ENCODE measurements at places on chromosomes 3 and 15.
A peak's percentile ranks its signal among the peaks of the same experiment; 100 is the strongest.

- no peak for ATAC-seq
Observed at GRCh38 chr3:165133188-165133899, 55.0 kb upstream of the SI start.

GRCh38 chr3:39707314-39707909 is 102.0 kb upstream of the MYRIP start:
- ATAC-seq: no peak

DNA sequence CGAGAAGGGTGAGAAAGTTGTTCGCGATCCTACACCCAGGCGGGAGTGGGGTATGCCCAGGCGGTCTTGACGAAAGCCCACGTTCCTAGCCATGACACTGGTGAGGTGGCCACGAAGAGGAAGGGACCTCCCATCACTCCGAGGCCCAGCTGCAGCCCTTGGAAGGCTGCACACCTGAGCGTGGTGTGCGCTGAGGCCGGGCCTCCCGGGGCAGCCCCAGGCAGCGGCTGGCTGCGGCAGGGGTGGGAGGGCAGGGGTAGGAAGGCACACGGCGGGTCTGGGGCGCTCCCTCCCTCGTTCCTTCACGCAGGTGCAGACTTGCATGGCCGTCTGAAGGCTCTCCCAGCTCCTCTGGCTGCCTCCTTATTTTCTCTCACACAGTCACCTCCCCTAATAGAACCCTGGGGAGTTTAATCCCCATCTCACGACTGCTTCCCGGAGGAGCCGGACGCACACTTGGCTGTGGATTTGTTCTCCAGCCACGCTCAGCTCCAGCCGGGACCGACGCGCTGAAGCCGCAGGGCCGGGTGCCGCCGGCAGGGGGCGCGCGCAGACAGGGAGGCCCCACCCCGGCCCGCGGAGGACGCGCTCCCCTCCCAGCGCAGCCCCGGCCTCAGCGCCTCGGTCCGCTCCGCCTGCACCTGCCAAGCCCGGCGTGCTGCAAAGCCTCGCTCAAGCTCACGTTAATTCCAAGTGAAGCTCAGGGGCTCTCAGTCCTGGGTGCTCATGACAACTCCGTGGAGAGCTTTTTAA is 37.8 kb upstream of the MUC4 start:
- peak; percentile 22 for ATAC-seq

DNA sequence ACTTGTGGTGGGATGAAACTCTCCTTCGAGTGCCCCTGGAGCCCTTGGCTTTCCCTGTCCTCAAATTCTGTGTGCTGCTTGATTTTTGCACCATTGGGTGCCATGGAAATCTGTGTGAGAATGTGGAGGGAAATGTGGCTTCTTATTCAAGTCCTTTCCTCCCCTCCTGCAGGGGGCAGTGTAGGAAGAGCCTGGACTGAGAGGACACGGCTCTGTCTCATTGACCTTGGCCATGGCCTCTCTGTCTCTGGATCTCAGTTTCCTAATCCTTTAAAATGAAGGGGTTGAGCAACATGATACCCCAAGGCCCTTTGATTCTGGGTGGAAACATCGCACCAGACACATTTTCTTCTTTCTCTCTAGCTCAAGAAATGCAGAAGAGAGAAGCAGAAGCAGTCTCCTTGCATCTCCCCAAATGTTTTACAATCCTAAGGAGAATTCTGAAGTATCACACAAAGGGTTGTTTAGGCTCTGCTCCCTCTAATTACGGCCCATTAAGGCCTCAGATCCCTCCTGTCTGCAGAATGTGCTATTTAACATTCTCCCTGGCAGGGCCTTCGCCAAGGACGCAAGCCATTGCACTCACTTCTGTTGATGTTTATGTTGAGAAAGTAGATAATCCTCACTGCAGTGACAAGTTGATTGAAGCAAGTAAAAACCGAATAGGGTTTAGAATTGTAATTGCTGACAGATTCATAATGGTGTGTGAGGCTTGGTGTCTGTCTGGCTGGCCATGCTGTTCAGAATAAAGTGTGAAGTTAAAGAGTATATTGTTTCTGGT is 169.1 kb downstream of the TPRG1 start:
- no peak for ATAC-seq

- no peak for ATAC-seq
Observed at GRCh38 chr3:114741066-114741465, 406.0 kb downstream of the ZBTB20 start.

DNA sequence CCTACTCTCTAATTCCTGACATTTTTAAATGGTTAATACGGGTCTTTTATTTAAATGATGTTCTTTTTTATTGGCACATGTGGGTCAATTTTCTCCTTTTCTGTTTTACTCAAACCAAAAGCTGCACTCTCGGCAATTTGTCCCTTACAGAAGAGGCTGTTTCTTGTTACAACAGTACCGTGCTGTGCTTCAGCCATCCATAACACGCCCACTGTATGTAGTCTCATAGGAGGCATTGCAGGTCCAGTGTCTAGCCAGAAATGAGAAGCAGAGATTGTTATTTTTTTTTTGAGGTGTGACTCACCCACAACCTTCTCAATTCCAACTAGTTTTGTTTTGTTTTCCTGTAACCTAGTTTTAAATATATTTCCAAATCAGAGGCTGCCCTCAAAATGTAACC is 164.6 kb downstream of the GMNC start:
- no peak for ATAC-seq

DNA sequence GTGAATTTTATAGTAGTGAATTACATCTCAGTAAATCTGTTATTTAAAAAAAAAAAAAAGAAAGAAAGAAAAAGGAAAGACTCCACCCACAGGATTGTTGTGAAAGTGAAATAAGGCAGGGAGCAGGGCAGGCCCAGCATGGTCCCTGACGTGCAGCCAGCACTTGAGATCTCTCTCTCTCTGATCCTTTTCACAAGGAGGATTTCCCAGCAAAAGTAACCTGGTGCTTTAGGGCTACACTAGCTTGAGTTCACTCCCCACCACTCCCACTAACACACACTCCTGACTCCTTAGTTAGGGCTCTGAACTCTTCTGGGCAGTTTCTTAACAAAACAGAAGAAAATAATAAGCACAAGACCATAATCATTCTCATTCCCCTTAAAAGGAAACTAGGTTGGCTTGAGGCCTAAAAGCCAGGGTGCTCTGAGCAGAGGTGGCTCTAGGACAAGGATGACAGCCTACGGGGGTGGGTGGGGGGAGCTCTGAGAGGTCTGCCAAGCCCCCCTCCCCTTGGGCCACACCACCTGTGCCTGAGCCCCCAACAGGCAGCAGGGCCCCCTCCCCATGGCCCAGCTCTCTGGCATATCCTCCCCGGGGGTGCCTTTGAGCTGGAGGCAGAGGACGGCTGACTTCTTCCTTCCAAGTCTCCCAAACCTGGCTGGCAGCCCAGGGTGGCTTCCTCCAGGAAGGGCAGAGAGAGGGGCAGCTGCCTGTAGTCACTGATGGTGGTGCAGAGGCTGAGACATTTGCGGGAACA is 856 bp downstream of the TMEM40 start:
- ATAC-seq: peak; percentile 50

GRCh38 chr15:100508641-100509300 is 20.0 kb downstream of the CERS3 start:
- no peak for ATAC-seq

GRCh38 chr3:117355566-117355965 is 646.0 kb downstream of the TUSC7 start:
- no peak for ATAC-seq

DNA sequence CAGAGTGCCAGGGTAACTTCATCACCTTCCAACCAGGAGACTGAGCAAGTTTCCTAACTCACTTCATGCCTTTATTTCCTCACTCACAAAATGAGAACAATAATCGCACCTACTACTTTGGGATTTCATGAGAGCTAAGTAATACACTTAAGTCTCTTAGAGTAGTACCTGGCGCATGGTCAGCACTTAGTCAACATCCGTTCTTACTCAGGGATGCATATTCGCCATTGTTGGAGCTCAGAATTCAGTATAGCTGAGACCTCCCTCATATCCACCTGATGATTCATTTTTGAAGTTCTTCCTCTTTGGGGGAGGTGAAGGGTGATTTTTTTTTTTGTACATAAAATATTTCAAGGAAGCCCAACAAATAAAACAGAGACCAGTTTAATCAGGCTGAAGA is 188.2 kb downstream of the AGBL1 start:
- ATAC-seq: no peak

GRCh38 chr3:14430706-14431451 is 28.5 kb downstream of the SLC6A6 start:
- no peak for ATAC-seq

- ATAC-seq: no peak
Observed at GRCh38 chr15:89247446-89247845, 3.7 kb downstream of the FANCI start.

- no peak for ATAC-seq
Observed at GRCh38 chr3:183181606-183182005, 19.1 kb upstream of the LAMP3 start.

- no peak for ATAC-seq
Observed at GRCh38 chr15:82611348-82611747, 35.8 kb downstream of the CPEB1 start.

- ATAC-seq: no peak
Observed at GRCh38 chr3:1787094-1787493, 311.6 kb upstream of the CNTN4 start.

- no peak for ATAC-seq
Observed at GRCh38 chr3:107752202-107752990, 229.6 kb downstream of the BBX start.

DNA sequence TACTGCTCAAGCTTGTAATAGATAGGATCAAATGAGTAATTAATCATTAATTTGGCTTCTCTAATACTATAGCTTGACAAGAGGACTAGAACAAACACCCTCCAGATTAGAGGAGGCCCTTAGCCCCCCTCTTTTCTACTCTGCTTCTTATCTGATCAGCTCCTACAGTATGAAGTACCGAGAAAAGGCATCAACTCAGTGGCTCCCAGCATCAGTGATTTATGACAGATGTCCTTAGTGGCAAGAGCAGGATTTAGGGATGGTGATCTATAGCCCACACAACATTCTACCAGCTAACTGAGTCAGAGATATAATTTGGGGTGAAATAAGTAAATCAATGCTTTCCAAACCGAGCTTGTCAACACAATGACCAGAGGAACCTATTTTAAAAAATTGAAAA is 541.1 kb downstream of the NLGN1 start:
- no peak for ATAC-seq

GRCh38 chr3:37308247-37308646 is 133.9 kb upstream of the LRRFIP2 start:
- ATAC-seq: no peak

DNA sequence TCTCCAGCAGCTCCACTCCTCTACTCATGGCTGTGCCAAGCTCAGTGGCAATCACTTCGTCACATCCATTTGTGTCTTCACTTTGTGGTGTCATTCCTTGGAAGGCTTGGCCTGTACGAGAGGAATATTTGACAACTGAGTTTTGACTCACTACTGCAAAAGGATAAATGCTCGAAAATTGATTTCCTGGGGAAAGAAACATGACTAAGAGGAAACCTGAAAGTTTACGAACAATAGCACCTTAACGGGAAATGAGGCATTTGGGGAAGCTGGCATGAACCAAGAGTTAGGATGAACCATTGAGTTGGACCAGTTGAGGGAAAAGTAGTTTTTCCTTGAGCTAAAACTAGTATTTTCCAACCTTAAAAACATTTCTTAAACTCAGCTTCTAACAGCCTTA is 74.2 kb upstream of the ABHD17C start:
- ATAC-seq: no peak

DNA sequence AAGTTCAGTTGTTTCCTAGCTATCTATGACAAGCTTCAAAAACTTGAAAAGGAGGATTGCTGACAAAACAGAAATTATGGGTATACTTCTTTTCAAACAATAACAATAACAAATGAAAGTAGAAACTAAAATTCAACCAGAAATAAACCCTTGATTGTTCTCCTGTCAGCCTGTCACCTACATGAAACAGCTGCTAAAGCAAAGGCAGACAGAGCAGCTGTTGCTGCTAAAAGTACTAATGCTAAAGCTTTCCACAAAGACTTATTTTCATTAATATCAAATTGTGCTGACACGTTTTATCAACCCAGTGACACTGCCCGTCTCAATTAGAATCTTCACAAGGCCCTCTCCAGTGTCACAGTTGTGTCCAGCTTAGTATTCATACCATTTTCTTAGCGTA is 533.2 kb upstream of the GBE1 start:
- ATAC-seq: no peak

- ATAC-seq: no peak
Observed at GRCh38 chr15:99909592-99910295, 176.5 kb upstream of the LYSMD4 start.

DNA sequence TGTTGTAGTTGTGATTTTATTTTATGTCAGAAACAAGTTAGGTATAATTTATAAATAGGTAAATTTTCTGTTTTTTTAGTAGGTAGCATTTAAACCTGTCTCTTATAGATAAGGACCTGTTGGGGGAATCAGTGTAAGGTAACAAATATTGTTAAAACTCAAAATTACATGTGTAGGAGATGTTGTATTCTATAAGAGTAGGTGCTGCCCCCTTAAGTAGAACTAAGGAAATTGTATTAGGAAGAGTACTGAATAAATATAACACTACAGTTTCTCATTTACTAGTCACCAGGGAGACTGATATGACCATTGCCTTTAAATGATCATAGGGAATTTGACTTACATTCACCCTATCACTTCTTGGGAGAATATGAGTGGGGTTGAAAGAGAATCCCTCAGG is 31.2 kb downstream of the SLC25A36 start:
- ATAC-seq: no peak

DNA sequence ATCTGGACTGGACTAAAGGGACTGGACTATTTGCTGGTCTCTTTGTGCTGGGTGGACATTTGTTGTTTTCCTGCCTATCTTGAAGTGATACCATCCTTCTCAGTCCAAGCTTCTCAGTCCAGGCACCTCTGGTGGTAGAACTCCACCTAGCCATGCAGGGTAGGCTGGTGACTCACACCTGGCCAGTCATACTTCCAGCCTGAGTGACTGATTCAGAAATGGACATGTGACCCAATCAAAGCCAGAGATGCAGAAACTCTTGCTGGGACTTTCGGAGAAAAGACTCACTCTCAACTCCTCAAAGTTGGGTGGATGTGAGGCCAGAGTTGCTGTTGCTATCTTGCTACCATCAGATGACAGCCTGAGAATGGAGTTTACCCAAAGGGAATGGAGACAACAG is 5.6 kb upstream of the ASB14 start:
- peak; percentile 41 for ATAC-seq

GRCh38 chr15:90031231-90031791 is 30.2 kb downstream of the ZNF710 start:
- ATAC-seq: peak; percentile 96

GRCh38 chr15:34243226-34243625 is 18.4 kb downstream of the EMC4 start:
- no peak for ATAC-seq

GRCh38 chr3:54954521-54954920 is 26.7 kb upstream of the LRTM1 start:
- no peak for ATAC-seq

DNA sequence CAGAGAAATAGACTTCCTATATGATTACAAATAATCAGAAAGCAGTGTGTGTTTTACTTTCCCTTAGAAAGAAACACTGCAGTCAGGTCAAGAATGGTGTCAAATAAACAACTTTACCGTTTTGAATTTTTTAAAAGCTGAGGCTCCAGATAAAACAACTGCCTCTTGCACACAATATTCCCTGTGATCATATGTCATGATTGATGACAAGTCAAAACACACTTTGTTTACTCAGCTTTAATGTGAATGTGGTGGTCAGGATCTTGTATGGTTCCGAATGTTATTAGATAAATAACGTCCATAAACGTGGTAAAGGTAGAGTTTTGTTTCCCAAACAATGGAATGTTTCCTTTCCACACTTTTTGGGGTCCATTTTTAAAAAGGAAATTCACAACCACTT is 428.4 kb upstream of the MDFIC2 start:
- ATAC-seq: no peak

GRCh38 chr15:32877252-32878019 is 159.6 kb downstream of the GREM1 start:
- no peak for ATAC-seq

- no peak for ATAC-seq
Observed at GRCh38 chr3:175257123-175257522, 398.0 kb downstream of the NAALADL2 start.

Measured in stimulated activated memory B cell treated with anti-CD40 and anti-IgM and Interleukin-4, amounts not matched to agents 10 μg/mL and 1 μg/mL and 100 μg/mL, for 72 hours (primary cell).